ENCODE measurements at places on chromosomes 3 and 15. TPM values are rescaled to one million over a fixed set of nuclear protein-coding genes. Genes with fewer than 3 reads are reported as not detected.

GRCh38 chr15:90083954-90084607 lies 18.2 kb downstream of the IDH2 start:
- DNase-seq, result no peak

GRCh38 chr3:114450008-114450596 lies 156.3 kb downstream of the TIGIT start:
- DNase-seq, result no peak

DNA sequence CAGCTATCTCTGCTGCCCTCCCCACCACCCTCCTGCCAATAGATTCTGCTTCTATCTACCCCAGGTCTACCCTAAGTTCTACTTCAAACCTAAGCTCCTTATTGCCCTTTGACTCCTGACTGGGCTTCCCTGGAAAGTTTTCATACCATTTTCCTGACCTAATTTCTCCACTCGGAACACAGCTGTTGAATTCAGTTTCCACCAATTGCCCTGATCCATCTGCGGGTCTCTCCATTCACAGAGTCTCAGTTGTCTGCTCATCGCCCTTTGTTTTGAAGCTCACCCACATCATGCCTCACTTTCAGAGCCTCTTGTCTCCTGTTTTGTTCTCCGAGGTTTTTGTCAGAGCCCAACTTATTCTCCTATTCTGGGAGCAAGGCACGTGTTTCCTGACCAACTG lies 56.8 kb upstream of the ABI3BP start:
- no peak for DNase-seq

GRCh38 chr3:40476478-40477470 lies at the start of gene ZNF619:
Gene ZNF619 (plus strand): TSS chr3:40477122. CDS start chr3:40477980, 858 bp downstream.
- peak; percentile 73 for DNase-seq

The GABRR3 gene
- total RNA-seq, result not detected

The SERPINI2 gene
- total RNA-seq, result not detected

The TNNC1 gene
- 8,249 TPM for total RNA-seq

The ATP10A gene
- total RNA-seq, result 6.0 TPM

The PRSS50 gene
- not detected for total RNA-seq

- DNase-seq, result no peak
These were observed 243.1 kb downstream of the MECOM start for GRCh38 chr3:169420429-169420828.

- peak; percentile 70 for DNase-seq
These were observed 42.7 kb downstream of the EIF2AK4 start for GRCh38 chr15:39976291-39977274.

- no peak for DNase-seq
These were observed 8.0 kb upstream of the RAD54L2 start for GRCh38 chr3:51530485-51530884.

DNA sequence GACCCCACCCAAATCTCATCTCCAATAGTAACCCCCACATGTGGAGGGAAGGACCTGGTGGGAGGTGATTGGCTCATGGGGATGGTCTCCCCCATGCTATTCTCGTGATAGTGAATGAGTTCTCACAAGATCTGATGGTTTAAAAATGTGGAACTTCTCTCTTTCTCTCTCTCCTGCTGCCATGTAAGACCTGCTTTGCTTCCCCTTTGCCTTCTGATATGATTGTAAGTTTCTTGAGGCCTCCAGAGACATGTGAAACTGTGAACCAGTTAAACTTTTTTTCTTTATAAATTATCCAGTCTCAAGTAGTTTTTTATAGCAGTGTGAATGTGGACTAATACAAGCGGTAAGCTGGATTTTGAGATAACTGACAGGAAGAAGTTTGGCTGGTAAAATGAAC lies 60.3 kb upstream of the MBNL1 start:
- DNase-seq, result no peak

GRCh38 chr3:125001557-125002413 lies 54.0 kb downstream of the HEG1 start:
- no peak for DNase-seq

- no peak for DNase-seq
These were observed 42.9 kb downstream of the PLCH1 start for GRCh38 chr3:155701882-155702465.

- no peak for DNase-seq
These were observed 111.6 kb upstream of the SLC6A6 start for GRCh38 chr3:14290631-14291385.

DNA sequence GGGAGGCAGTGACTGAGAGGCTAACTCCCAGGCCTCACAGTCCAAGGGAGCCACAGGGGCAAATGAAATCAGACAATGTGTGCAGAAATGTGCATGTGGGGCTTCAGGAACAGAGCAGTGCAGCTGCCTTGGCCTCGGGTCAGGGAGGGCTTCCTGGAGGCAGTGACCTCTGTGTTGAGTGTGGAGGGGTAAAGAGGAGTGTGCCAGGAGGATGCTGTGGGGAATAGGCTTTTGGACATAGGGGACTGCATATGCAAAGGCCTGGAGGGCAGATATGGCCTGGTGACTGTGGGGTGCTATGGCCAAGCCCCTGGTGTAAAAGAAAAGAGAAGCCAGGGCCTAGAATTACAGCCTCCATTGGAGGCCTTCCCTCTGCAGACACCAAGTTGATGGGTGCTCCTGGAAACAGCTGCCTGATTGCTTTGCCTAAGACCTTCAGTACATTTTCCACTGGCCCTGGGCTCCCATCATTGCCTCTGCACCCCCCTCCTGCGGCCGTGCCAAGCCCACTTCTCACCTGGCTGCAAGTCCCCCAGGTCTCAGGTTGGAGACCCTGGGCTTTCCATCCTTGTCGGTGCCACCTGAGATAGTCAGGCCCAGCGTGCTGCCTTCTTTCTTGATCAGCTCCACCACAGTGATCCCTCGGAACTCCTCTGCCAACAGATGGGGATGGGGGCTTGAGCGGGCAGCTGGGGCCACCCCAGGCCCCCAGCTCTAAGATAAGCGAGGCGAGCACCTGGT lies 15.1 kb downstream of the GRIP2 start:
- no peak for DNase-seq

The LZTFL1 gene
- 8.9 TPM for total RNA-seq
